Lower lobe of right lung (tissue), 2 donors: ENCODE measurements at places on chromosomes 2 and 18. TPM values are rescaled to one million over a fixed set of nuclear protein-coding genes. Genes with fewer than 3 reads are reported as not detected.

SNED1 gene
- 36.2 TPM for total RNA-seq

ZNF2 gene
- total RNA-seq = 4.1 TPM

TMEM182 gene
- total RNA-seq = 3.7 TPM

CROCC2 gene
- 3.4 TPM for total RNA-seq

SP100 gene
- total RNA-seq = 162 TPM

GALNT5 gene
- 33.9 TPM for total RNA-seq

- H3K27me3 ChIP-seq = no peaks in the 10 kb centered on the region
- DNase-seq = no peak
- H3K27ac ChIP-seq = no peak overlapping the region
Measured at GRCh38 chr2:45736757-45737704, 85.6 kb downstream of the PRKCE start.

DNA sequence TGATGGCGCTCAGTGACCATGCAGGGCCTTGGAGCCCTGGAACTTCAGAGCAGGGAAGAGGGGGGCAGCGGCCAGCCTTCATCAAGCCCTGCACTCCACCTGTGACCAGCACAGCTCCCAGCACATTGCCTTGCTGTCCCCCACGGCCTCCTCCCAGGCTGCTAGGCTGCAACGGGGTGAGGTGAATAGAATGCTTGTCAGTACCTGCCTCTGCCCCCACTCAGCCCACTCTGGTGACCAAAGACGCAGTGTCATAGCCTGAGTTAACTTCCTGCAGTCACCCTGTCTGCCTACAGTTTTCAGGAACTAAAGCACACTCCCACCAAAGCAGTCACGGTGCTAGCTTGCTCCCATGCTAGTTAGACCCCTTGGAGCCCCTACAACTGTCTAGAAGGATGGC lies 72.1 kb downstream of the STPG4 start:
- H3K27ac ChIP-seq = no peak overlapping the region
- H3K36me3 ChIP-seq = no peaks in the 10 kb centered on the region
- H3K4me1 ChIP-seq = peaks cover 61% of the 10 kb centered on the region
- no peak for DNase-seq
- no peaks in the 10 kb centered on the region for H3K27me3 ChIP-seq

- H3K36me3 ChIP-seq = peaks cover 18% of the 10 kb centered on the region
- H3K27ac ChIP-seq = no peak overlapping the region
- peaks cover 13% of the 10 kb centered on the region for H3K4me1 ChIP-seq
- H3K27me3 ChIP-seq = no peaks in the 10 kb centered on the region
- no peak overlapping the region for H3K4me3 ChIP-seq
Measured at GRCh38 chr2:144405982-144406788, 113.7 kb downstream of the ZEB2 start.

DNA sequence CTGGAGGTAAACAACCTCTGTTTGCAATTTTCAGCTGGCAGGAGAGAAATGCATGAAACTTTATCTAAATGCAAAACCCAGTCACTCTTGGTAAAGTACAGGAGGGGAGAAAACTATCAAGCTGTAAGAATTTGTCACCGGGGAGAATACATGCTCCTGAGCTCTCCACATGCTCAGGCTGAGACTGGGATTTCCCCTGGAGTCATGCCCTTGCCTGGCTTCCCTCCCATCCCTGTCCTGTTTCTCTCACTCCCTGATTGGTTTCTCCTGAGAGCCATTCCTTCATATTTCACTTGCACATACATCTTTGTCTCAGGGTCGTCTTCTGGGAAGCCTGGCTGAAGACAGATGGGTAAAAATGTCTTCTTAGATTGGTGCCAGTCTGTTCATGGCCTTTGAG lies 52.9 kb upstream of the SPATS2L start:
- H3K36me3 ChIP-seq = no peaks in the 10 kb centered on the region
- H3K4me1 ChIP-seq = peaks cover 15% of the 10 kb centered on the region
- no peak overlapping the region for H3K27ac ChIP-seq
- H3K4me3 ChIP-seq = no peak overlapping the region

DNA sequence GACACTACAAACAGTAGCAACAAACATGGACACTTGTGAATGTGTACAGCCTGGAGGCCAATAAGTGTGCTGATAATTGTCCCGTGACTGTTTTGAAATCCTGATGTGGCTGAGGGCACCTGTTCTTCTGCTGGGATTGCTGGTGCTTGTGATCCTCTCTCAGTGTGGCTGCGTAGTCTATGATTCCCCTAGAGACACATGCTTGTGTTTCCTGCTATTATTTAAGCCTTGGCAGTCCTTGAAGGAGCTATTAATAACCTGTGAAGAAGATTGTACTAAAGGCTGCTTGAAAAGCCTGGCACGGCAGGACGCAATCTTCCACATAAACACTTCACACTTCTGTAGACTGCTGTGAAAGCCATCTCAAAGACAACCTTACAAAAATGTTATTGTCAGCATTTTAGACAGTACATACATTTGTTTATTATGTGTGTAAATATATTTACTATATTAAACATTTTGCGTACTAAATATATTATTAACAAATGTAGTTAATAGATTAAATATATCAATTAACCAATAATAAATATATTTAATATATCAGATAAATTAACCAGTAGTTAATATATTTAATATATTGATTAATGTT lies 71.4 kb downstream of the GALR1 start:
- DNase-seq = no peak
- peaks cover 16% of the 10 kb centered on the region for H3K27me3 ChIP-seq
- no peak overlapping the region for H3K27ac ChIP-seq
- H3K4me3 ChIP-seq = no peak overlapping the region
- H3K36me3 ChIP-seq = no peaks in the 10 kb centered on the region

DNA sequence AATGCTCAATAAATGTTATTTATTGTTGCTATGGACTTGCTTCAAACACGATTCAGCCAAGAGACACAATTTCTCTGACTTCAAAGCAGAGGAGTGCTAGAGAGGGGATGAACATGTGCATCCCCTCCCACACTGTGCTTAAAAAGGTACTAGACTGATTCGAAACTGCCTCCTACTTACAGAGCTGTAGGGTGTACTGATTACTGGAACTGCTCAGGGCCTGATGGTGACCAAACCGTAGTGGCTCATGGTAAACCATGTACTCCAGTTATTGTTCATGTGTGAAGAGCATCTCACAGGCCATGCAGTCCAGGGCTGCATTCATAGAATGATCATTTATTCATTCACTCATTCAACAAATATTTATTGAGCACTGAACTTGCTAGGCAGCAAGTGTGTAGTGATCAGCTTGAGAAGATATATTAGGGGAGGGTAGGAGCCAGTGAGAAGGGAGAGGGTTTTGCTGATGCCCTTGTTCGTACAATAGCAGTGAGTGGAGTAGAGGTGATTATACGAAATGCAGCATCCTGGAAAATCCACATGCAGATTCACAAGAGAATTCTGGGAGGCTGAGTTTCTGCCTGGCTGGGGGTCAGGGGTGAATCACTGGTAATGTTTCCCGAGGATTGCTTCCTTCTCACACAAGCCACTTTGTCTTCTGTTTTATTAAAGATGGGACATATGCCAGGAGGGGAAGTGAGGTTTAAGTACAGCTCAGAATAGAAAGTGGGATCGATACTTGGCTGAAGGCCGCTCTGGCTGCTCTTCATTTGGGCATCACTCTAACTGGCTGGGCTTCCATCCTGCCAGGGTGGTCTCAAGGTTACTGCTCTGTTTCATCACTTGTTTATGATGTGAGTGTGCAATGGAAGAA lies 245.4 kb downstream of the RAD51AP2 start:
- H3K36me3 ChIP-seq = no peaks in the 10 kb centered on the region
- no peaks in the 10 kb centered on the region for H3K4me1 ChIP-seq
- H3K27ac ChIP-seq = no peak overlapping the region
- no peak for DNase-seq
- H3K27me3 ChIP-seq = no peaks in the 10 kb centered on the region

DNA sequence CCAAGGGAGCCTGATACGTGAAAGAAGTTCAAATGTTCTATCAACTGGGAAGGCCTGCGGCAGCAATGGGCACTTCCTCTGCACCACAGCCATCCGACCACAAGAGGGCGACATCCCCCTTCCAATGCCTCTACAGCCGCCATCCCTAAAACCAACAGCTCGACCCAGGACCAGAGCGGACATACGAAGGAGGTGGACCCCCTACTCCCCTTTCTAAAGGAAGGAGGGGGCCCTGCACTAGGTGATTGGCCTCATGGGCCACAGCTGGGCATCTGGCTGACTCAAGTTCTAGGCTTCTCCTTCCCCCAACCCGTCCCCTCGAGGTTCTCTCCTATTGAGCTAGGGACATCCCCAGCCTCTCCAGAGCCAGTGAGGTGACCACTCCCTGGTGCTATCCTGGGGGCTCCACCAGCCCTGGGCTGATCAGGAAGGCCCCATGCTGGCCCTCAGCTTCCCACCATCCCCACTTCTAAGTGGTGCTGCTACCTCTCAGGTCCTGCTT lies 217.2 kb downstream of the TNS1 start:
- no peak overlapping the region for H3K4me3 ChIP-seq
- no peak overlapping the region for H3K27ac ChIP-seq
- peaks cover 18% of the 10 kb centered on the region for H3K4me1 ChIP-seq

- no peak overlapping the region for H3K27ac ChIP-seq
- H3K36me3 ChIP-seq = no peaks in the 10 kb centered on the region
- no peak overlapping the region for H3K4me3 ChIP-seq
- DNase-seq = no peak
- no peaks in the 10 kb centered on the region for H3K4me1 ChIP-seq
- no peaks in the 10 kb centered on the region for H3K27me3 ChIP-seq
Measured at GRCh38 chr2:150357770-150358467, 129.5 kb downstream of the RND3 start.

DNA sequence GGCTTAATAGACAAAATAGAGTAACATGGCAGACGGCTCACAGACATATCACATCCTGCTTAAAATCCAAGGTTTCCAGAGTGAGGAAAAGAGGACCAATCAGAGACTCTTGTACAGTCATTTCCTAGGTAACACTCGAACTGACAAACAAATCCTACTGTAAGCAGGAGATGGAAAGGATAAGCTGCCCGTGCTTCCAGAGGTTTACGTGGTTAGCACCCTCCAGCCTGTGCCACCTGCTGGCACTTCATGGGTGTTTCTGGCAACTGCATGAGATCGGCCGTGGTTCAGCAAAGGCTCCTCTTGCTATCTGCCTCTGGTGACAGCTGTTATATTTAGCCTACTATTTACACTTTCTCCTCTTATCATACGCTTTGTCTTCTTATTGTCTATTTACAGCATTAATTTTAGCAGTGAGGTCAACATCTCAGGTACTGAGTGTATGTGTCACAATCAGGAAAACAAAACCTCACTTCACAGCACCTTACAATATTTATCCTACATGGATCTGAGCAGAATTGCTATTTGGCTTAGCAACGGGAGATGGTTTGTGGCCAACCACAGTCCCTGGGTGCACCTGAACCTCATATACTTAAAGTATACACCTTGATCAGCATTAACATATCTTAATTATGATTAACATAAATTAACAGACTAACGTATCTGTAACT lies 226.9 kb downstream of the TMEM163 start:
- no peaks in the 10 kb centered on the region for H3K27me3 ChIP-seq
- H3K4me1 ChIP-seq = no peaks in the 10 kb centered on the region
- no peak for DNase-seq

DNA sequence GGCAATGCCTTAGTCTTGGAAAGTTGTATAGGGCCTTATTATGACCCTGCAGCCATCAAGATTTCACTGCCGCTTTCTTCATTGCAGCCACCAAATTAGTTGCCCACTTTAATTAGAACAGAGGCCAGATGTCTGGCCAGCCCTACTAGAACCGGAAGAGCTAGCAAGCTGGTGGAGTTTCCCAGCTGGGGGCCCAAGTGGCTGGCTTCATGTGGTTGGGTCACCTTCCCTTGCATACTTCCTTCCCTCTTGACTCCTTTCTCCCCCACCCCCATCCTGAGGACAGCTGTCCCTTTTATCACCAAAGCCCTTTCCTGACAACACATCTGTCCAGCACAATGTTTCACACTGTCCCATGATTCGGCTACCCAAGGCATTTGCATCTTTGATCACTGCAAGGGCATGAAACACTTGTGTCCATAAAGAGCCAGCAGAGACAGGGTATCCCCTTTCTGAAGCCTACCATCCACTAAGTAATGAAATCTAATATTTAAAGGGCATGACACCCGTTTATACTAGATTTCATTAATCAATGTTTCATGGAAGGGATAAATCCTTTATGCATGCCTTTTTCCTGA lies 187.2 kb downstream of the BCL11A start:
- H3K27me3 ChIP-seq = no peaks in the 10 kb centered on the region
- no peaks in the 10 kb centered on the region for H3K36me3 ChIP-seq
- H3K4me1 ChIP-seq = peaks cover 10% of the 10 kb centered on the region
- H3K27ac ChIP-seq = no peak overlapping the region
